Cerebellar nuclear complex (tissue), 1 donor: ENCODE measurements at places on chromosomes 13 and 19.

DNA sequence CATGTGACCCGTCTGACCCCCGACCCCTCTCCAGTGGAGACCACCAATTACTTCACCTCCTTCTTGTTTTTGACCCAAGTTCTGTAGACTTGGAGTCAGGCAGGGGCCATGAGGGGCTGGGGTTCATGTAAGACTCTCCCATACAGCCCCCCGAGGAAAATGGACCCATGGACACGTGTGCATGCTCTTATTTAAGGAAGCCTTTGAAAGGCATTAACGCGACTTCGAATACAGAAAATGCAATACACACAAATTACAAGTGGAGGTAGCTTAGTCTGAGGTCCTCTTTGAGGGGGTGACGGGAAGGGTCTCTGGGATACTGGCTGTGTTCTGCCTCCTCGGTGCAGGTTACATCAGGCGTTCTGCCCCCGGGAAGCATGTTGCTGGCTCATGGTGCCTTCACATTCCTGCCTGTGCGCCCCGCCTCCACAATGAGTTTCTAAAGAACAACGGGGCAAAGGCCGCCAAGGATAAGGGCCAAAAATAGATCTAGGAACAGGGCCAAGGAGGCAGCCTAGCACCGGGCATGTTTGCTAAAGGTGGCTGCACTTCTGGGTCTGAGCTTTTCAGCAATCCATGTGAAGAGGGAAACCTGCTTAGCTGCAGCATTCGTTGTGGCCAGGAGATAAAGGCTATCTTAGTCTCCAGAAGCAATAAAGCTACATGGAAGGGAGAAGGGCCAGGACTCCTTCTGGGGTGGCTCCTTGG, 54.5 kb downstream of the RAB20 start:
- no peak for DNase-seq

- DNase-seq, result no peak
Observed at GRCh38 chr19:5977222-5977784, 637 bp downstream of the RANBP3 start.

DNA sequence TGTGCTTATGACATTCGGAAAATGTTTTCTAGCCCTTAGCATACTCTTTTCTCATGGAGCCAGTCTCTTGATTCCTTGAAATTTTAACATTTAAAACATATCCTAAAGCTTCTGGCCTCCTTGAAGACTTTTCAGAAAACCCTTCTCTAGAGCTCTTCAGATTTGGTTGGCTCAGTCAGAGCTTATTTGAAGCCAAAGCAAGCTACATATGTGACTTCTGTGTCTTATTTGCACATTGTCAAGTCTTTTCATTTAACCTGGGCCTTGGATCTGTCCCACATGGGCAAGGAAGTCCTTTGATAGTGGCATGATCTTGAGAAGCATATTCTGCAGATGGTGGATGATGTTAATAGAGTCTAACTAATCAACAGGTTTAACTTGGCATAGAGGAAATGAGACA, 116.5 kb downstream of the LACC1 start:
- no peak for DNase-seq

DNA sequence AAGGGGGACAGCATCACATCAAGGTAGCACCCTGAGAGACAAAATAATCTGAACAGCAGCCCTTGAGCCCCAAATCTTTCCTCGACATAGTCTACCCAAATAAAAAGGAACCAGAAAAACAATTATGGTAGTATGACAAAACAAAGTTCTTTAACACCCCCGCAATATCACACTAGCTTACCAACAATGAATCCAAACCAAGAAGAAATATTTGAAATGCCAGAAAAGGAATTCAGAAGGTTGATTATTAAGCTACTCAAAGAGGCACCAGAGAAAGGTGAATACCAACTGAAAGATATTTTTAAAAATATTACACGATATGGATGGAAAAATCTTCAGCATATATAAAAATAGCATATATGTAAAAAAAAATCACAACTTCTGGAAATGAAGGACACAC, 252.9 kb upstream of the SLITRK6 start:
- no peak for DNase-seq

DNA sequence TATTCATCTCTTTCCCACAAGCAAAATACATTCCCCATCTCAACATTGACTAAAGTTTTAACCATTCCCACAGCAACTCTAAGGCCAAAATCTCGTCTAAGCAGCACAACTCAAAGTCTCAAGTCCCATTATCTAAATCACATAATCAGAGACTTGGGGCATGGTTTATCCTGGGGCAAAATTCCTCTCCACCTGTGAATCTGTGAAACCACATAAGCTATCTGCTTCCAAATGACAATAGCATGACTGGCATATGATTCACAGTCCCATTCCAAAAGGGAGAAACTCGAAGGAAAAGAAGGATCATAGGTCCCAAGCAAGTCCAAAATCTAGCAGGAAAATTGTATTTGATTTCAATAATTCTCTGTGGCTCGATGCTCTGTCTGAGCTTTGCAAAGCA, 73.0 kb downstream of the ANKRD10 start:
- DNase-seq, result no peak

DNA sequence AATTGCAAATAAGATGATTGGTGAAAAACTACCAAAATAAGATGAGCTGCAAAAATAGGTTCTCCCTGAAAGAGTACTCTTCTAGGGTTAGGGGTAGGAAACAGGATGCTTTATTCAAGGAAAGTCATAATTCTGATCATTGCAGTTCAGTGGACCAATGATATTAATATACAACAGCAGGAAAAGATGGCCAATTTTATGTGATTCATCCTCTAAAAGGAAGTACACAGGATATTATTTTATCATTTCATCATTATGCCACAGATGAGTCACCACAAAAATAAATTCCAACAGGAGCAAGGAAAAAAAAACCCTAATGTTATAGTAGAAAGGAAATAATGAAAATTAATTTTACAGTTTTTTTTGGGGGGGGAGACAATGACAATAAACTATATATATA, 205.0 kb downstream of the NALCN start:
- DNase-seq, result no peak

DNA sequence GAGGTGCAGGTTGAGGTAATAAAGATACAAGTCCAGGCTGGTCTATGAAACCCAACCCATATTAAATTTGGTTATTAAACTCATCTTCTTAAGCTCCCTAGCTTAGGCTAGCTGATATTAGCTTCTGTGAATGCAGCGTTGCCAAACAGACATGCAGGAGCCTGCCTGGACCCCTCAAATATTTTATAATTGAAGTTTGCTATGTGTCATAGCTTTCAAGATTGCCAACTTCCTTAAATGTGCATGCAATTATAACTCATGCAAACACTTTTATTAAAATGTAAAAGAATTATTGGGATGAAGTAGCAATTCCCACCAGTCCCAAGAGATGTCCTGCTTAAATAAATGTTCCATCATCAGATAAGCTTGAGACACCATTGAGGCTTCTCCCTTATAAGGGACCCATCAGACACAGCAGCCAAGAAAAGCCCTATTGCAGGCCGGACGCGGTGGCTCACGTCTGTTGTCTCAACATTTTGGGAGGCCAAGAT, 51.3 kb downstream of the MBNL2 start:
- DNase-seq, result no peak
